ENCODE measurements at places on chromosomes 2 and 18. TPM values are rescaled to one million over a fixed set of nuclear protein-coding genes. Genes with fewer than 3 reads are reported as not detected.

DNA sequence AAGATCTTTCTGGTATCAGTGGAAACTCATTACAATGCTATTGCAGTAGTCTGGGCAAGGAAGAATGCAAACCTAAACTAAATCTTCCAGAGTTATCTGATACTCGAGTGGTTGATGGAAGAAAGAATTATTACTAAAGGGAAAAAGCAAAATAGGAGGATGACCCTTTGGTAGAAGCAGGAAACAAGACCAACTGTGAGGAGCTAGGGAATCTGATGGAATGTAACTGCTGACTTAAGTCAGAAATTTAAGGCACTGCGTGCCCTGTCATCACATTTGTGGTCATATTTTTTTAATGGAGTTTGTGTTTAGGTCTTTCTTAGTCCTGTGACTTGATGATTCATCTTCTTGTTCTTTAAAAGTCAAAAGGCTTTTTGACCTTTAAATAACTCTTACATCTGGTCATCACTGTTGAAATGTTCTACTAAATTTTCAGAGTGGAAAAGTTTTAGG, 36.5 kb upstream of the ARMC9 start:
- DNase-seq, result no peak

Gene MFSD6
- 21.4 TPM for total RNA-seq

DNA sequence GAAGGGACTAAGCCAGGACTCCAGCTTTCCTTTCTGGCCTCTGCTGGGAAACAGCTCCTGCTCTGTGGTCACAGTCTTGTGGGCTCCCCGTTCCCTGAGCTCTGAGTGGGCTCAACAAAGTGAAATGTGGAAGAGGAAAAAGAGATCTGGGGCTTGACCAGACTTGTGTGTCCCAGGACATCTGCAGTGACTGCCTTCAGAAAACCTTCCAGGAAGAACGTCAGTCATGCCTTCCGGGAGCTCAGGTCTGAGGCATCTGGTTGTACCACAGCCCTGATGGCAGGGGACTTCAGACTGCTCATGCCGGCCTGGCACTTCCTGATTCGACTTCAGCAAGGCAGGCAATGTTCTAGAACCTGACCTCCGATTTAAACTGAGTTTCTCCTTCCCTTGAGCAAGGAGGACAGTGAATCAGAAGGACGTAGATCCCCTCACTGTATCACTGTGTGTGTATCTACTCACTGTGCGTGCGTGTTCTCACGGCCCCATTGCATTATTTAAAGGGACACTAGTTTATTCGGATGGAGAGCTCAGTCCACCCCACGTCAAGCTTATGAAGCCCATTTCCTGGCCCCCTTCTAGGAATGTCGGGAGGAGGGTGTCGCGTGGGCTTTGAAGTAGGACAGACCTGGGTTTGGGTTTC, 548 bp upstream of the FBLN7 start:
- DNase-seq, result no peak

Gene MCFD2
- total RNA-seq, result 61.2 TPM

- DNase-seq, result no peak
Observed at GRCh38 chr2:190136259-190136658, 73.7 kb upstream of the MSTN start.

DNA sequence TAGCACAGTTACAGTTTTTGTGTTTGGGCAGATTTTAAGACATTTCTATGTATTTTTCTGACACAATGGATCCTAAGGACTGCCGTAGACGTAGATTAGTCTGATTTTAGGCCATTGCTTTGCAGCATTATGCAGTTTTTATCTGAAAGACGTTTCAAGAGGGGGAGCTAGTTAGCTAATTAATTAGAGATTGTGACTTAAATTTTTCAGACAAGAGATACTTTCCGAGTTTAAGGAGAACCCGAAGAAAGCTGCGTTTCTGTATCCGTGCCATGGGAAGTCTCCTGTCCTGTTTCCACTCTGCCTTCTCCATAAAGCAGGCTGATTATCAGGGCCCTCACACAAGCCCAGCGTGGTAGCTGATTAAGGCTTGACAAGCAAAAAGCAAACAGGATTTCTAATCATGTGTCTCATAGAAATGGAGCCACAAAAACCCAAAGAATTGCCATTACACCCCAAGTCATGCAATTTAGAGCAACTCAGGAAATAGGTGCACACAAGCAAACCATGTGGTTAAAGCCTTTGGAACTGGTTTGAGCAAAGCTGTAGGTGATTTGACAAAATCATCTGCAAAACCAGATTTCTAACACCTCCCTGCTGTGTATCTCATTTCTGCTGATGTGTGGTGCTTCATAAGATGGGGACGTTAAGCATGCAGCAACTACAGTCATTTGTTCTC, 808.1 kb downstream of the RNF144A start:
- DNase-seq, result no peak

- no peak for DNase-seq
Observed at GRCh38 chr18:55934821-55935220, 346.8 kb upstream of the TCF4 start.

- no peak for DNase-seq
Observed at GRCh38 chr2:151753540-151753939, 19.3 kb upstream of the NEB start.

GRCh38 chr2:33317369-33318007, 159.0 kb upstream of the RASGRP3 start:
- no peak for DNase-seq

DNA sequence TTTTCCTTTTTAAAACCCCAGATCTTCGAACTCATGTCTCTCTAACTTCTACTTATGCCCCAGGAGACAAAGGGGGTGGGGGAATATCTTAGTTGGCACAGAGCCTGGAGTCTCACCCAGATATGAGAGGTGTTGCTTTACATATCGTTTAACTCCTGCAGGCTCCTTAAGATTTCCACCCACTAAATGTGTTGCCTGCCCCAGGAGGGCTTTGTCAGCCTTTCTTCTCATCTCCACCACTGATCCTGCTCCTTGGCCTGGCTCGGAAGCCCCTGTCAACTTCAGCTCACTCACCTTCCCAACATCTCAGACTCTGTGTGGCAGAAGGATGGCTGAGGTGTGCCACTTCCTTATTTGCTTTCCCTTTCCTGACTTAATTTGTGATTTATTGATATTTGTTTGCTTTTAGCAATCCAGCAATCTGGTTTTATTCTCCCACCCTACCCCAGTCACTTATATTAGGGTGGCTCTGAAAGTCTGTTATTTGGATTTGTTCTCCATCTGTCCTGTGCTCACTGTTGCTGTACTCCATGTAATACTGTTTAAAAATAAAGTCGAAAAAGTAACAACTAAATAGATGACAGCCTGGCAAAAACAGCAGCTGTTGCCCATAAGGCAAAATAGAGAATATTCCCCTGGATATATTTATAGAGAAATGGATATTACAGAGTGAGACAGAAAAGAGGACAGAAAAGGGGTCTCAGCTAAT, 200.6 kb downstream of the ZBTB7C start:
- DNase-seq, result no peak

- no peak for DNase-seq
Observed at GRCh38 chr2:231568785-231569435, 23.8 kb upstream of the TEX44 start.

DNA sequence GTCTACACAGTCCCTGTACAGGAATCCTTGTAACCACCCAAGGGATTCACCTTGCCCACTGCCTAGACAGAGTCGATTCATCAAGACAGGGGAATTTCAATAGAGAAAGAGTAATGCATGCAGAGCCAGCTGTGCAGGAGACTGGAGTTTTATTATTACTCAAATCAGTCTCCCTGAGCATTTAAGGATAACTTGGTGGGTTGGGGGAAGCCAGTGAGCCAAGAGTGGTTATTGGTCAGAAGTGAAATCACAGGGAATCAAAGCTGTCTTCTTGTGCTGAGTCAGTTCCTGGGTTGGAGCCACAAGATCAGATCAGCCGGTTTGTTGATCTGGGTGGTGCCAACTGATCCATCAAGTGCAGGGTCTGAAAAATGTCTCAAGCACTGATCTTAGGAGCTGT, 17.8 kb upstream of the FAM98A start:
- DNase-seq, result no peak

GRCh38 chr2:8119782-8120505, 561.9 kb upstream of the ID2 start:
- no peak for DNase-seq

GRCh38 chr2:232489516-232490220, 2.0 kb upstream of the ECEL1 start:
- no peak for DNase-seq

DNA sequence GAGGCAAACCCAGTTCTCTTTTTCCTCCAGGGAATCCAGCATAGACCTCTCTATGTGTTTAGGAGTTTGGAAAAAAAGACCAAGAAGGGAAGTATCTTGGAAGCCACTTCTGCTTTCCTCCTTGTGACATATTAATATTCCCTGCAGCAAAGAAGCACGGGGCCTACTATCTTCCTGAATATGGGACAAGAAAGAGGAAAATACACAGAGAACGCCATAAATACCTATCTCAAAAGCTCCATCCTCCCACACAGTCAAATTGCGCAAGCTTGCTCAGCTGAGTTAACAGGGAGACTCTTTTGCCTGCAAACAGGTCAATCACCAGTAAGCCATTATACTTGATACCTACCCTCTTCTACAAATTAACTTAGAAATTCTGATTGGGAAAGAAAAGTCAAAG, 16.7 kb upstream of the RAPH1 start:
- DNase-seq, result no peak

Gene GALNT14
- total RNA-seq, result 0.14 TPM

GRCh38 chr18:10558243-10558966, 32.6 kb downstream of the NAPG start:
- DNase-seq, result no peak

GRCh38 chr2:240555541-240556250, 2.1 kb downstream of the ANKMY1 start:
- no peak for DNase-seq

DNA sequence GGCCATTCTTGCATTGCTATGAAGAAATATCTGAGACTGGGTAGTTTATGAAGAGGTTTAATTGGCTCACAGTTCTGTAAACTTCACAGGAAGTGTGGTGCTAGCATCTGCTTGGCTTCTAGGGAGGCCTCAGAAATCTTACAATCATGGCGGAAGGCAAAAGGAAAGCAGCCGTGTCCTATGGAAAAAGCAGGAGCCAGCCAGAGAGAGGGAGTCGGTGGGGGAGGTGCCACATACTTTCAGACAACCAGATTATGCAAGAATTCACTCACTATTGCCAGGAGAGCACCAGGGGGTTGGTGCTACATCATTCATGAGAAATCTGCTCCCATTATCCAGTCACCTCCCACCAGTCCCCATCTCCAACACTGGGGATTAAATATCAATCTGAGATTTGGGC, 64.1 kb downstream of the CPS1 start:
- DNase-seq, result no peak

- no peak for DNase-seq
Observed at GRCh38 chr18:45463451-45463850, 151.8 kb upstream of the SLC14A2 start.

- DNase-seq, result no peak
Observed at GRCh38 chr2:215707608-215708007, 271.7 kb upstream of the FN1 start.

Measured in left ventricle myocardium inferior (tissue), 1 donor.